ENCODE measurements at places on chromosomes 7 and 10.

DNA sequence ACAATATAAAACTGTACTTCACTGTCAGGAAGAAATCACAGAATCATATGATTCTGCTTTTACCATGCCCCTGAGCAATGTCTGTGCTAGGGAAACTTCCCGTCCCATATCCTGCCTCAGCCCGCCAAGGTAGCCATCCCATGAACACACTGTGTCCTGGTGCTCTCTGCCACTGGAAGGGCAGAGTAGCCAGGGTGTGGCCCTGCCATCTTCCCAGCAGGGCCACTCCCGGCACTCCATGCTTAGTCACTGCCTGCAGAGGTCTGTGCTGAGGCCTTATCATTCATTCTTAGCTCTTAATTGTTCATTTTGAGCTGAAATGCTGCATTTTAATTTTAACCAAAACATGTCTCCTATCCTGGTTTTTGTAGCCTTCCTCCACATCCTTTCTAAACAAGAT is 31.8 kb downstream of the AP3M1 start:
- no peak for DNase-seq

- DNase-seq: no peak
Observed at GRCh38 chr10:1488970-1489548, 248.3 kb downstream of the ADARB2 start.

DNA sequence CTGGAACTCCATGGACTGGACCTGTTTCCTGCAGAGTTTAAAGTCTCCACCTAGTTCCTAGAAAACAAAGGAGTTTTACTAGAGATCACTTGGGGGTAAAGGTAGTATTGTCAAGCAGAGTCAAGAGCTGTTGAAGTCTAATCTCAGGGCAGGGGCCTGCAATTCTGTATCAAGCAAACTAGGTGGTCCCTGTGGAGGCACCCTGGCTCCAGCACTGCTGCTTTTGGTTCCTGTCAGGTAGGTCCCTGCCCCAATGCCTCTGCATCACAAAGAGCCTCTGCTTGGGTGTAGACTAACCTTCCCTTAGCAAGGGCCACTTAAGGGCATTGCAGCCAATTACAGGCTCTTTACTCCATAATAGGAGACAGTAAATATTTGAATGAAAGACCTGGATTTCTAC is 22.5 kb downstream of the ZSCAN25 start:
- no peak for DNase-seq

GRCh38 chr10:1398626-1399410 is 338.5 kb downstream of the ADARB2 start:
- no peak for DNase-seq

DNA sequence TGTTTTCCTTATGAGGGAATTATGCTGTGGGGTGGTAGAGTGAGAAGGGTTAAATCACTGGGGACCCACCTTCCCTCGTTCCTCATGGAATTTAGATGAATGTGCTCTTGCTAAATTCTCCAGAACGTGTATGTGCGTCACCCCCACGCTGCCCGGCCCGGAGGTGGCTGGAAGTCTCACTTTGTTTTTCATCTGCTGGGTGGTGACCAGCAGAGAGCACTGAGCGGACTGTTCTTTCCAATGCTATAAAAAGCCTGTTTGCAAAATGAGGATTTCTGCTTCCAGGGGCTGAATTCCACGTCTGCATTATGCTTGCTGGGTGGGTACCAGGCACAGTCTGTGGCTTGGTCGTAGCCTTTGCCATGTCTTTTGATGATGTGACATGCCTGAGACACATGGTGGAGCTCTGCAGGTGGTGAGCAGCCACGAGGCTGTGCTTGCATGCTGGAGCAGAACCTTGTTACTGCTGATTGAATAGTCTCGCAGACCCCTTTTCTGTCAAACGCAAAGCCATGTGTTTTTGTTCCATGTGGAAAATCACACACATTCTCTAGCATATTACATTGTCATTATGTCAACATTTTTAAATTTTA is 31.9 kb upstream of the INSYN2A start:
- peak; percentile 24 for DNase-seq

- DNase-seq: no peak
Observed at GRCh38 chr10:122018951-122019413, 30.0 kb downstream of the TACC2 start.

- no peak for DNase-seq
Observed at GRCh38 chr7:137642472-137642871, 204.3 kb downstream of the DGKI start.

DNA sequence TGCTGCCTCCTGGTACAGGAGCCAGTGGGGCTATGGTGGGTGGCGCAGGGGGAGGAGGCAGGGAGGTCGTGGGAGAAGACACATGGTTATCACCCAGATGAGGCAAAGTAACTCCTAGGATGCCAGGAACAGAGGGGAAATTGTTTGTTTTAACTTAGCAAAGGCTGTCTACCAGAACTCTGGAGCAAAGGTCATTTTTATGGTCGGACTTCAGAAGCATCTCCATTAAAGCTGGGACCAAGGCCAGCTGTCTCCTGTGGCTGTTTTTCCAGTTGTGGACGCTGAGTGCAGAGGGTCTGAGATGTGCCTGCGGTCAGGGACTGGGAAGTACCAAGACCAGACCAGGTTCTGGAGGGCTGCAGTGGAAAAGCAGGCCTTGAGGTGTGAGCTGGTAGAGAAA is 525.9 kb upstream of the FOXK1 start:
- no peak for DNase-seq

DNA sequence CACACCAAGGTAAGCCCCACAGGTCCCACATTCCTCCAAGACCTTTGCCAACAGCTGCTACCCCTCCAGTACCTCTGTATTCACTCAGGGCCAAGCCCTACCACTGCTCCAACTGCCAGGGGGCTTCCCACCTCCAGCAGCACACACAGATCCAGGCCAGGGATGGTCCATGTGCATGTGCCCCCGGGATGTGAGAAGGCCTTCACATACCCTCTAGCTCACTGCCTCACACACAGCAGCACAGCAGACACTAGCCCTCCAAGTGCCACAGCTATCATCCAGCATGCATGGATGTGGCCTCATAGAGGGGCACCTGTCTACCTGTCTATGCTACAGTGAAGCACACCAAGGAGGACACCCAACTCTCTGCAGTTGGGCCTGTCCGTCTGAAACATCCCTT is 488.8 kb downstream of the PLXNA4 start:
- DNase-seq: no peak

- no peak for DNase-seq
Observed at GRCh38 chr7:55427800-55428199, 62.7 kb downstream of the LANCL2 start.

DNA sequence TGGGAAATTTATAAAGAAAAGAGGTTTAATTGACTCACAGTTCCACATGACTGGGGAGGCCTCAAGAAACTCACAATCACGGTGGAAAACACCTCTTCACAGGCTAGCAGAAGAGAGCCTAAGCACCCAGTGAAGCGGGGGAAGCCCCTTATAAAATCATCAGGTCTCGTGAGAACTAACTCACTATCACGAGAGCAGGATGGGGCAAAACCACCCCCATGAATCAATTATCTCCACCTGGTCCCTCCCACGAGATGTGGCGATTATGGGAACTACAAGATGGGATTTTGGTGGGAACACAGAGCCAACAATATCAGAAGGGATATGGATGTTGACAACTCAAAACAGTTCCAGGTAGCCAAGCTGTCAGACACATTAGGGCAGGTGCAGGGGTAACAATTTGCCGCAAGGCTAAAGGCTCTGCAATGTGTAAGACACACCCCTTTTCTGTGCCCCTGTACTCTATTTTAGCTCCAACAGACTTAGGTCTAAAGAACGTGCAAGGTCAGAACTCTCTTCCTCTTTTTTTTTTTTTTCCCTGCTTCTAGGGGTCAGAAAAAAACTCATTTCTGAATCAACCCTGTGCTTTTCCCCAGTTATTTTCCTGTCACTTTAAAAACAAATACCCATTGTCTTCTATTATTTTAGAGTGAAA is 30.7 kb upstream of the RBM20 start:
- no peak for DNase-seq

- DNase-seq: no peak
Observed at GRCh38 chr10:855671-856070, 75.8 kb downstream of the LARP4B start.

- DNase-seq: no peak
Observed at GRCh38 chr10:173741-174140, 38.5 kb downstream of the ZMYND11 start.

GRCh38 chr7:40723829-40724228 is 589.0 kb downstream of the SUGCT start:
- no peak for DNase-seq

- DNase-seq: no peak
Observed at GRCh38 chr7:23164846-23165245, 17.0 kb upstream of the NUP42 start.

DNA sequence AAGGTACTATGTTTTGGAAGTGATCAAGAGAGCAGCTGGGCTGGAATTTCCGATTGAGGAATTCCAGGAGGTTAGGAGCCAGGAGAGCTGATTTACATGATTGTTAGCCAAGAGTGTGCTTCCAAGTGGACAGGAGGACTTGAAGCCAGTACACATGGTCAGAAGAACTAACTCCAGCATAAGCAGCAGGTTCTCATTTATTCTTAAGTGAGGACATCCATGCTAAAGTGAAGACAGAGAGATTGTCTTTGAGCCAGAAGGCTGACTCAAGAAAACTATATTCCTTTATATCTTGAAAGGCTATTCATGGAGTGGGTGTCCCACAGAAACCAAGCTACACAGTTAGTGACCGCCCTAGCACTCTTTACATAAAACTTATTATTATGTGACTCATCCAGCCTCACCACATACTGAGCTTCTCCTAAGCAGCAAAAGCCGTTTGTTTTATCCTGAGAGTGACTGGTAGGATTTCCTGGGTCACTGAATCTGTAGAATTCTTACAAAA is 56.7 kb upstream of the SEMA3A start:
- no peak for DNase-seq

DNA sequence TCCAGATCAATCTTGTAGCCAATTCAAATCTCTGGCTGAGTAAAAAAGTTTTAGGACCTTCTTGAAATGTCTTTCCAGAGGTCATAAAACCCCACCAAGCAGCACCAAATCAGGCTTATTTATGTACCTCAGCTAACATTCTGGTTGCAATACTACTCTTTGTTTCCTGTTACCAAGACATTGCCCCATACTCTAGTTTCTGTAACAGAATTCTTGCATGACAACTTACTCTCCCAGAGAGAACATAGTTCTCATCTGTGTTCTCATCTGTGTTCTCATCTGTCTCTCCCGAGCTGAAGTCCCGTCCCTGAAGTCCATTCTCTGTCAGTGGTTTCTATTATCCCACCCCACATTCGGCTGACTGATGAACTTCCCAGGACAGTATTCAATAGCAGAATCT is 1285.1 kb downstream of the XPNPEP1 start:
- no peak for DNase-seq

GRCh38 chr7:40560672-40561071 is 425.9 kb downstream of the SUGCT start:
- DNase-seq: no peak

DNA sequence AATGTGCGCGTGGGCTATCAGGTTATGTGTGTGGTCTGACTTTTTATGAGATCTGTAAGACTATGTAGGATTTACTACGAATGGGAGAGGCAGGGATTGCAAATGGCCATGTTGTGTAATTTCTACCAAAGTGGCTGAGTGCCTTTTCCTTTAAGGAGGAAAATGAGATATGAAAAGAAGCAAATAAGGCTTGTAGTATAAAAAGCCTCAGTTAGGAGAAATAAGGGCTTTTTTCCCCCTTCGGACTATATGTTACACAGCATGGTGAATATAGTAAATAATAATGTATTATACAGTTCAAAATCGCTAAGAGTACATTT is 447 bp upstream of the GPAM start:
- no peak for DNase-seq

- no peak for DNase-seq
Observed at GRCh38 chr7:110786328-110786965, 304.5 kb upstream of the LRRN3 start.

- DNase-seq: no peak
Observed at GRCh38 chr7:44769376-44769775, 20.7 kb downstream of the ZMIZ2 start.

DNA sequence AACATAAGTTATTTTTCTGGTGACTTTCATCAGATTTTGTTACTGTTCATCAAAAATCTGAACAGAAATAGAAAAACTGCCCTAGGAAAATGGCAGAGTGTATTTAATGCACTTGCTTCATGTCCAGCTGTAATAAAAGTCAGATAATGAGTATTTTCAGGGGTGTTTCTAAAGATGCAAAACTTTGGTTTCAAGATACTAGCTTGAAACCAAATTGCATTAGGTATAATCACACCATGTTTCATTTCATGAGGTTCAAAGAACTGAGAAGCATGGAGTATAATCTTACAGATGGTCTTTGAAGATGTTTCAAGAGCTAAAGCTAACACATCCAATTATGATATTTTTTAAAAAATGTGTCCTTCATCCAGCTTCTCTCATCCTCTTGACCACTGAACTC is 128.9 kb downstream of the NRCAM start:
- DNase-seq: no peak

GRCh38 chr10:63547628-63548360 is 26.6 kb downstream of the REEP3 start:
- no peak for DNase-seq

DNA sequence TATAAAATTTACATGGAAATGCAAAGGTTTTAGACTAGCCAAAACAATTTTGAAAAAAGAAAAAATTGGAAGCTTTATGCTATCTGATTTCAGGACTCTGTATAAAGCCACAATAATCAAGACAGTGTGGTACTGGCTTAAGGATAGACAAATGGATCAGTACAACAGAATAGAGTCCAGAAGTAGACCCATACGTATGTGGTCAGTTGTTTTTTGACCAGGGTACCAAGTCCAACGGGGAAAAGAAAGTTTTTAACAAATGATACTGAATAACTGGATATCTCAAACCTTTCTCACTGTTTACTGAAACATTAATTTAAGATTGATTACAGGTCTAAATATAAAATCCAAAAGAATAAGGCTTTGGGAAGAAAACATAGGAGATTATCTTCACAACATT is 79.7 kb downstream of the PODXL start:
- no peak for DNase-seq

DNA sequence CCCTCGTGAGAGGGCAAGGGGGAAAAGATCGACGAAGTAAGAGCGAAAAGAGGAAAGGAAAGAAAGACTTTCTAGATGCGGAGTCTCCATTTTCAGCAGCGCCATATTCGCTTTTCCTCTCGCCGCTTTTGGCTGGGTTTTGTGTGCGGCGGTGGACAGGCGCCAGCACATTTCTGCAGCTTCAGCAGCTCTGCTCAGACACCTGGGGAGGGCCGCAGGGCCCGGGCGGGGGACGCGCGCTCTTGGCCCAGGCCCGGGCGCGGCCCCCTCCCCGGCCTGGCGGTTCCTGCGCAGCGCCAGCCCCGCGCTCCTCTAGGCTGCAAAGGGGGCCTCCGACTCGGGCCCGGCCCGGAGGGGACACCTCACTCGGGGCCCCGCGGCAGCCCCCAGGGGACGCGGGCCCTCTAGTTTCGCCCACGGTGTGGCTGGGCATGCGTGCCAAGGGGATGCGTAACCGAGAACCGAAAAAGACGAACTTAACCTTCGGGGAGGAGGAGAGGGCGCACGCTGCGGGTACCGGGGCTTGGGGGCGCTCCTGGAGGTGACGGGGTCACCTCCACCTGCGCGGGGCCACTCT is 34.5 kb upstream of the EBLN1 start:
- DNase-seq: peak; percentile 89

DNA sequence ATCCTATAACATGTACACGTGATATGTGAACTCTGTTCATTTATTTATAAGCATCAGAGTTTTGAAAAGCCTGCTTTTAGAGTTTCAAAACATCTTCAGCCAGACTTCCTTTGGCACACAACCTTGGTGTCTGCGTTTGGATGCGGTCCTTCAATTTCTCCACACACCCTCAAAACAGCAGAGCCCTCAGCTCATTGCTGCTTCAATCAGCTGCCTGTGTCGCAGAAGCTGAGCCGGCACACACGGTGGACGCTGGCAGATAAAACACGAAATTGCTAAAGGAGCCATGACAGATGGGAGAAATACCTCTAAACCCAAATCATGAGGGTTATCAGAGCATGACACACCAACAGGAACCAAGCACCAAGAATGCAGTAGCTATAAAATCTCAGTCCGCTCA is 396.4 kb upstream of the AKR1E2 start:
- no peak for DNase-seq

Data from nucleus accumbens (tissue), 56 donors.